ENCODE measurements at places on chromosomes 4 and X.
A peak's percentile ranks its signal among the peaks of the same experiment; 100 is the strongest.

DNA sequence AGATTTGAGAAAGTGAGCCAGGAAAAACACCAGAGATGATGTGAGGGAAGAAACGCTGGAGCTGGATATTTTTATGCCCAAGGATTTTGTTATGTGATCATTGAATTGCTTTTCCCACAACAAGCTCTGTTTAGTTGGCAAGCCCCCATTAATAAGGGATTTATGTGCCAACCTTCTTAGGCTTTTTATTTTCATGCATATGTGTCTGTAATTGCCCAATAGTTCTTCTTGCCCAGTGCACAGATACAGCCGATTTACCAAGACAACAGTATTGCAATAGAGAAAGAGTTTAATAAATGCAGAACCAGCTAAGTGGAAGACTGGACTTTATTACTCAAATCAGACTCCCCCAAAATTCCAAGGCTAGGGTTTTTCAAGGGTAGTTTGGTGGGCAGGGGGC, 57.7 kb downstream of the TRIM2 start:
- ATAC-seq: no peak

DNA sequence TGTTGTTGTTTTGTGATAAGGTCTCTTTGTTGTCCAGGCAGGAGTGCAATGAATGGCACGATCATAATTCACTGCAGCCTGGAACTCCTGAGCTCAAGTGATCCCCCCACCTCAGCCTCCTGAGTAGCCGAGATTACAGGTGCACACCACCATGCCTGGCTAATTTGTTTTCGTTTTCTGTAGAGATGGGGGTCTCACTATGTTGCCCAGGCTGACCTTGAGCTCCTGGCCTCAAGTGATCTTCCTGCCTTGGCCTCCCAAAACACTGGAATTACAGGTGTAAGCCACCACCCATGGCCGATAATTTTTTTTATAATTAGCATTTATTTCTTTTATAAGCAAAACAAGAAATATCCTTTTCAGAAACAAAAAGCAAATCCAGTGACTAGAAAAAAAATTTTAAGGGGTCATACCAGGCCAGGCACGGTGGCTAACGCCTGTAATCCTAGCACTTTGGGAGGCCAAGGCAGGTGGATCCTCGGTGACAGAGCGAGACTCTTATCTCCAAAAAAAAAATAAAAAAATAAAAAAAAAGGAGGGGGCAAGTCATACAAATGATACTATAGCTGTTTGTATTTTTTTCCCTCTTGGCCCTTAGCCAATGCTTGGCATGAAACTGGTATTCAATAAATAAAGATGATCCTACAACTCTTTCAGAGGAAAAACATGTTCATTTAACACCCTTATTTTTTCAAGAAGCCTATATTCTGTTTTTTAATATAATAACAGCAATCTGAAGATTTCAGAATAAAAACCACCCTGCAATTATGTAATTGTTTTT, 3.4 kb downstream of the PLAC8 start:
- no peak for ATAC-seq

DNA sequence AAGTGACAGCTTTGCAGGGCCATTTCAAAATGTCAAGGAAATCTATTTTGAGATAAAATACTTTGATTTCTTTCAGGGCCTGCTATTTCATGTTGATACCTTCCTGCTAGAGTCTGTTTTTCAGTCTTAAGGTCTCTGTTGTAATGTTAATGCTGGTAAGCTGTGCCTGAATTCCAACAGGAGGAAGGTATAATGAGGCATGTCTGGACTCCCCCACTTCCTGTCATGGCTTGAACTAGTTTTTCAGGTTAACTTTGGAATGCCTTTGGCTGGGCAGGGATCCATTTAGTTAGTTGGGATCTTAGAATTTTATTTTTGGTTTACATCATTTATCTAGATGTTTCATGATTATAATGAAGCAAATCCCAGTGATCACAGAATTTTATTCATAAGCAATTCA, 279.0 kb downstream of the CFAP47 start:
- no peak for ATAC-seq

DNA sequence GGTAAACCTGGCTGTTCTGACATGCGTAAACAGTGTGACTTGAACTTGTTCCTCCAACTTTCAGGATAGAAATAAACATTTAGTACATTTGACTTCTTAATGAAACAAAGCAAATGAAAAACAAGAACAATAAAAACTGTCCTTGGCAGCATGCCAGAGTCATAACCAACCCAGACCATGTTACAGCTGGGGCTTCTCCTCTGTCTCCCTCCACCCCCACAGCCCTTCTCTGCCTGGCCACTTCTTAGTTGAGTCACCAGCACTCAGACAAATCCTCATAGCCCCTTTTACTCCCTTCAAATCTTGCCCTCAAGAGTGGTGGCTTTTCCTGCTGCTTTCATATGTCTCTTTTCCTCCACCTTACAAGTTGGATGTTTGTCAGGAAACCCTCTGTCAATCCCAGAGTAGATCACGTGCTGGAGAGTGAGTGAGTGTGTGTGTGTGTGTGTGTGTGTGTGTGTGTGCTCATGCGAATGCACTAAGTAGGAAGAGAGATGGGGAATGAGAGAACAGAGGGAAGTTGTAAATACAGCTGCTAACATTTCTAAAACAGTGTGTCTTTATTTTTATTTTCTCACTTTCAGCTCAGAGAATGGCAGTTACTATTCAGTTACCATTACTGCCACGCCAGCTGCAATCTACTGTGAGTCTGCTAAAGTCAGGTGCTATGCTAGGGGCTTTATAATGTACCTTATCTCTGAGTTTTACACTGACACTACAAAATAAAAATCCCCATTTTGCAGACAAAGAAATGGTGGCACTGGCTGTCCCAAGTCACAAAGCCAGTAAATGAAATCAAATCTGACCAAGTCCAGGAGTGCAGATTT, 15.0 kb downstream of the SCARB2 start:
- ATAC-seq: peak; percentile 54

DNA sequence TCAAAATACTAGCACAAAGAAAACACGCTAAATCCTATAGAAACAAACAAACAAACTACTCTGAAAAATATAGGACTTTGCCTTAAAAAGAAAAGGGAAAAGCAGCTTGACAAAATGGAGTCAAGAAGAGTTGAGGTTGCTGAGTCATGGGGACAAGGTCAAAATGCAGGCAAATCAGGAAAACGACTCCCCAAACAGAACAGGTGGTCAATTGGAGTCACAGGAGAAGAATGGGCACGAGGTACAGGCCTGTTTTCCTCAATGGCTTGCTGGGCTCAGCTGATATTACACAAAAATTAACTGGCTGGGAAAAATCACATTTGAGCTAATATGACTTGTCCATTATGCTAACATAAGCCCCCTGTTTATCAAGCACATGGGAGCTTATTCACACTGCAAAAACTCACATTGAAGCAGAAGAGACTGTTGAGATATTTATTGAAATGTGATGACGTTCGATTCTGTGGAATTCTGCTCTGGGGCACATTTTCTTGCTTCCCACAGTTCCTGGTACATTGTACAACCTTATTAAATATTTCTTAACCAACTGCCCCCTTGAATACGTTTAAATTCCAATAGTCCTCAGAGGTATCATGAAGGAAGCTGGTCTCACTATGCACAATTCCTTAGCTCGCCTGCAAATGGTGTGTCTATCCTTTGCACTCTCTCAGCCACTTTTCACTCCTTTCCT, 1622.1 kb downstream of the STIM2 start:
- no peak for ATAC-seq

DNA sequence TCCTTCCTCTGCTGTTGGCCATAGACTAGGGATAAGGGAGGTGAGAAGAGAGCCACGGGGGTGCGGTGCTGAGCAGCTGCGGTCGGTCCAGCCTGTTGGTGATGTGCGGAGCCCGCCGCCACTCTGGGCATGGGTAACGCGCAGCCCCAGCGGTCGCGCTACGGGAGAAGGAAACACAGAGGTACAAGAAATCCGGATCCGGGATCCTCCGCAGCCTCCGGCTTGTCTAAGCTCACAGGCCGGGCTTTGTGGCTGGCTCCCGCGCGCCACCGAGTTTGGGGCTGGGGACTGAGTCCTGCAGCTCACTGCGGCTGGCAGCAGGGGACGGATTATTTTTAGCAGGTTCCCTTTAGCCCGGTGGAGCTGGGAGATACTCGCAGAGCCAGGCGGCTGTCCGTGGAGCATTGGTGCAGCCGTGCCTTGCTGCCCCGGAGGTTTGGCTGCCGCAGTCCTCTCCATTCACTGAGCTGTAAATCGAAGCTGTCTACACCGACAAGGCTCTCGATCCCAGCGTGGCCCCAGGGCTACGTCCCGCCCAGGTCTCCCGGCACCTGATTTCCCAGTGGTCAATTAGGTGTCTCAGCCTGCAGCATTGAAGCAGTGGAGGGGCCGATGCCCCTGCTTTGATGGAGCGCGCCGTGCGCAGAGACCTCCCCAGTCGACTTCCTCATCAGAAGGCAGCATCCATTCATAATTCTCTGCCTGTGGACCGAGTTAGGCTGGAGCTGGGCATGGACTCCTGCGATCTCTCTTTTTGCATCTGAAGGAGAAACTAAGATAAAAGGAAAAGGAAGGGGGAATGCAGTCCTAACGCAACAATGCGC, 81.9 kb upstream of the SCML1 start:
- peak; percentile 13 for ATAC-seq

GRCh38 chr4:109691411-109691920, 11.8 kb downstream of the CASP6 start:
- no peak for ATAC-seq

DNA sequence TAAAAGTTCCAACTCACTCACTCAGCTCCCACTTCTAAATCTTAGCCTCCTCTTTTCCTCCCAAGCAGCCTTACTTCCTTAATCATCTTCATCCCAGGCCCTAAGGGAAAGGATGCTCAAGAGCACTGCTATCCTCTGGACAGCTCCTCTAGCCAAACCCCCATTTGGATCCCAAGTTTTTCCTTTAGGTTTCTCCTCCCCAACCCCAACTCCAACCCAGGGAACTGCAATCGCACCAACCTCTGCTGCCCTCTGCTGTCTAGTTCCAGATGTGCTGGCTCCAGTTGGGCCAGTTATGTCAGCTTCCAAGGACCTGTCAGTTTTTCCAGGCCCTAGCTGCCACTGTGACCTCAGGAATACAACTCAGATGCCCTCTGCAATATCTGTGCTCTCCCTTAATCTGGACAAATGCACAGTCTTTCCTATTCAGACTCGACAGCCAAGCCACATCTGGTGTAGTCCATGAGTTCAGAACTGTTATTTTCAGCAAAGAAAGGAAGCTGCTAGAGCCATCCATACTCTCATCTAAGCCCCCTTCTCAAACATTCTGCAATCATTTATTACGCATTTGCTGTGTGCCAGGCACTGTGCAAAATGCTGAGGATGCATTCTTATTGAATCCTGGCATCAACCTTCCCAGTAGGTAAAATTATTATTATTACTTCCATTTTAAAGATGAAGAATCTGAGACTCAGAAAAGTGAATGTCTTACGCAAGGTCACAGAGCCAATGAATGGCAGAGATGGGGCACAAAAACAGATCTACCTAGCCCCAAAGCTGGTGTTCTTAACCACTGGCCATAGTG, 12.3 kb upstream of the XPNPEP2 start:
- peak; percentile 27 for ATAC-seq

- no peak for ATAC-seq
Observed at GRCh38 chr4:57448452-57448851, 338.3 kb upstream of the IGFBP7 start.

DNA sequence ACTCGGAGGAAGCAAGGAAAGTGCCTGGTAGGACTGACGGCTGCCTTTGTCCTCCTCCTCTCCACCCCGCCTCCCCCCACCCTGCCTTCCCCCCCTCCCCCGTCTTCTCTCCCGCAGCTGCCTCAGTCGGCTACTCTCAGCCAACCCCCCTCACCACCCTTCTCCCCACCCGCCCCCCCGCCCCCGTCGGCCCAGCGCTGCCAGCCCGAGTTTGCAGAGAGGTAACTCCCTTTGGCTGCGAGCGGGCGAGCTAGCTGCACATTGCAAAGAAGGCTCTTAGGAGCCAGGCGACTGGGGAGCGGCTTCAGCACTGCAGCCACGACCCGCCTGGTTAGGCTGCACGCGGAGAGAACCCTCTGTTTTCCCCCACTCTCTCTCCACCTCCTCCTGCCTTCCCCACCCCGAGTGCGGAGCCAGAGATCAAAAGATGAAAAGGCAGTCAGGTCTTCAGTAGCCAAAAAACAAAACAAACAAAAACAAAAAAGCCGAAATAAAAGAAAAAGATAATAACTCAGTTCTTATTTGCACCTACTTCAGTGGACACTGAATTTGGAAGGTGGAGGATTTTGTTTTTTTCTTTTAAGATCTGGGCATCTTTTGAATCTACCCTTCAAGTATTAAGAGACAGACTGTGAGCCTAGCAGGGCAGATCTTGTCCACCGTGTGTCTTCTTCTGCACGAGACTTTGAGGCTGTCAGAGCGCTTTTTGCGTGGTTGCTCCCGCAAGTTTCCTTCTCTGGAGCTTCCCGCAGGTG, 637 bp downstream of the AR start:
- ATAC-seq: peak; percentile 26

DNA sequence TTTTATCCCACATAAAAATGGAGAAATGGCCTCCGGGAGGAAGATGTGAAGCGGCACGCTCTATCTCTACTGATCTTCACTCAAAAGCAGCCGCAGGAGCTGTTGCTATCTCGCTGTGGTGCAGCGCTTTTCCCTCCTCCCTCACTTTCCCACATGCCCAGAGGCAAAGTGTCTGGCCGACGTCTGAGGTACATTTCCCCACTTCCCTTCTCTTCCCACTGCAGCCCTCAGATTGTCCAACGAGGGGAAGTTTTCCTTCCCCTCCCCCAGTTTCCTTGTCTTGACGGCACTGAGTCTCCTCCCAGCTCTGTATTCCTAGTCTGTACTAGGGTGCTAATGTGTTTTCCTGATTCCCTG, 660 bp upstream of the COL25A1 start:
- peak; percentile 45 for ATAC-seq

DNA sequence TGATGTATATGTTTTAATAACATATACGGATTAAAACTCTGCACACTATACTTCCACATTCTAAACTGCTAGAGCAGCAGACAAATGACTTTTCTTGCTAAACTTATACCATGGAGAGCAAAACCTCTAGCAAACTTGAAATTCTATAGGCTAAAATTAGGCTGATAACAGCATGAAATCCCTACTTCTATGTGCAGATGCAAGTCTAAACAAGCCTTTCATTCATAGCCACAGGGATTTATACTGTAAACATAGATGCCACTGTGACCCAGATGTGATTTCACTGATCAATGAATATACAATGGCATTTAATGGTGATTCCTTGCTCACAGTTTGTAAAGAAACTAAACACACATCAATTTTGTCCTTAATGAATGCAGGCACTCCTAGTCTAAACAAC, 151.0 kb downstream of the ANTXR2 start:
- ATAC-seq: no peak

GRCh38 chrX:68139791-68140190, 293.5 kb downstream of the OPHN1 start:
- ATAC-seq: no peak

DNA sequence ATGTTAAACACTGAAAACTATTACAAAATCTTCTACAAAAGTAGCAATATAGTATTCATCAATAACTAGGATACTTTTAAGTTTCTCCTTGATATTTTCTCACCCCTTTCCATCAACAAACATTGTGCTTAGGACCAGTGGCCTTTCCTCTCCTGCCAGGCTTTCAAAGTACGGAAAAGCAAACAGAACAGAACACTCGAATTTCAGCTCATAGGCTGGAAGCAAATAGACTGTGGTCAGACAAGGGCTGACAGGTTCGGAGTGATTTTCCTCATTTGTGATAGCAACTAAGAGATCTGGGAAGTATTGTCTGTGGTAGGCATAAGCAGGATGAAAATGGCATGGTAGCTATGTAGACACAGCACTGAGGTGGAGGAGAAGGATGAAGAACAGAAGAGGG, 68.6 kb upstream of the SORBS2 start:
- ATAC-seq: no peak

- ATAC-seq: no peak
Observed at GRCh38 chrX:63934160-63934559, 149.1 kb upstream of the ARHGEF9 start.

Data from gastroesophageal sphincter (tissue), 4 donors.